NCI-H187 (cell line): ENCODE measurements at places on chromosomes 2 and 18.

DNA sequence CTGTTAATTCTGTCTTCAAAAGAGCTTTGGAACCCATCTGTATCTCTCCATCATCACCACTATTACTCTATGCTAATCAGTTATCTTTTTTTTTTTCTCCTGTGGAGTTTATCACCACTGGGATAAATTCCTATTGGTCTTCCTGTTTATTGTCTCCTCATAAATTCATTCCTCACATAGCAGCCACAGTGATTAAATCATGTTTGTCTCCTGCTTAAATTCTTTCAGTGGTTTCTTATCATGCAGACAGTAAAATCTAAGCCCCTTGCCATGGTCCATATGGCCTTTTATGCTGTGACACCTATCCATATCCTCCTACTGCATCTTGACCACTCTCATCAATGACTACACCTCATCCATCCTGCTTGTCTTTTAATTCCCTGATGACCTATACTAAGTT lies 239.8 kb upstream of the ZEB2 start:
- DNase-seq, result no peak

DNA sequence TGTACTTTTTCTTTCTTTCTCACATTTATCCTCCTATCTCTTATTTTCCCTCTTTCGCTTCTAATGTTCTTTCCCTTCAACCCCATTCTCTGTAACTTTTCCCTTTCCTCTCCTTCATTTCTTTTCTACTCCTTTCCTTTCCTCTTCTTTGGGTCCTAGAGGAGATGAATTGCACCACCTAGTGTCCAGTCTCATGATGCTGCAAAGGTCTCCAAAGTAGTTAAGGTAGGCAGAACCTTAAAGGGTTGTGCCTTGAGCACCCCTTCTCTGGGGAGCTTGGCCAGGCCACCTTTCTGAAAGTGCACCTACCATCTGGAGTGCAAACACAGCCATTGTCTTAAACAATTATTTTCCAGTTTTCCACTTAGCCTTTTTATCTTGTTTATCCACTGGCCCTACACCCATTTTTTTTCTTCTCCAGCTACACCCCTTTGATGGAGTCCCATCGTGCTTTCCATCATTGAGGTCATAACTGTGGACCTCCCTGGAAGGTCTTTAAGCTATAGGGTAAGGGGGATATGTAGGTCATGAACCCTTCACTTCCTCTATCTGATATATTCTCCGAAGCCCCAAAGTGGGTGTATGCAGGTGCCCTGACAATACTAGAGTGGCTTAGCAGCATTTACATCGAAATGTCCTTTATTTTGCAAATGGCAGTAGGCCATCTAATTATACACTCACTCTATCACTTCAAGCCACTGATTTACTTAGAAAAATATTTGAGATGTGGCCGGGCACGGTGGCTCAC lies 155.9 kb downstream of the ESCO1 start:
- DNase-seq, result no peak

DNA sequence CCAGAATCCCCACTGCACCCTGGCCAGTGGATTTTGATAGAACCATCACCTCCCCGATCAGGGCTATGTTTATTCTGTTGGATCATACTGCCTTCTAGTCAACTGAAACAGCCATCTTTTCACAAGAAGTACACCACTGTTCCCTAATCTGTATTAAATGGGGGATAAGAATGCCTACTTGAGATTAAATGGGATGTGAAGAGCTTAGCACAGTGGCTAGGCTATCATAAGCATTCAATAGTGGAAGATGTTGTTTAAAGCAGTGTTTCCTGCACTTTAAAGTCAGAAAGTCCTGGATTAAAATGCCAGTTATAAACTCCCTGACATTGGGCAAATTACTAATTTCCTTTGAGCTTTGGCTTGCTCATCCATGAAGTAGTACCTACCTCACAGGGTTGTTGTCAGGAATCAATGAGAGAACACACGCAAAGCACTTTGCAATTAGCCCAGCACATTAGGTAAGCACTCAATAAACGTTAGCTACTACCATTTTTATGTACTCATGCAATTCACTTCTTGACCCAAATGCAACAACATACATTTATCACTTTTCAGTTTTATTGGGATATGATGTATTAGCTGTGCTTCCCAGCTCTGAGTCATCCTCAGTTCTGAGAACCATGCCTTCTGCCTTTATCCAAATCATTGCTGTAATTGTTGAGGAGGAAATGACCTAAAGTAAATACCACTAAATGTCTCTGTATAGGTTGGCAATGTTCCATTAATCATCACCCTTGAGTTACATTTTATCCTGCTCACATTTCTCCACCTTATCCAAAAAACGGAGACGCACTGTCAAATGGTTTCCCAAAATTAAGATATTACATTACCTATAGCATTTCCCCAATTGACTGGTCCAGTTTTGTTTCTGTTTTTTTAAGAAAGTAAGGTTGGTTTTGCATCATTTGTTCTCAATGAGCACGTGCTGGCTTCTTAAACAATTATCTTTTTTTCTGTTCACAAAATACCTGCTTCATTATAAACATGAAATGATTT lies 2.1 kb downstream of the TMEM247 start:
- no peak for DNase-seq

- no peak for DNase-seq
Measured at GRCh38 chr18:54134053-54134452, 90.4 kb downstream of the MBD2 start.

DNA sequence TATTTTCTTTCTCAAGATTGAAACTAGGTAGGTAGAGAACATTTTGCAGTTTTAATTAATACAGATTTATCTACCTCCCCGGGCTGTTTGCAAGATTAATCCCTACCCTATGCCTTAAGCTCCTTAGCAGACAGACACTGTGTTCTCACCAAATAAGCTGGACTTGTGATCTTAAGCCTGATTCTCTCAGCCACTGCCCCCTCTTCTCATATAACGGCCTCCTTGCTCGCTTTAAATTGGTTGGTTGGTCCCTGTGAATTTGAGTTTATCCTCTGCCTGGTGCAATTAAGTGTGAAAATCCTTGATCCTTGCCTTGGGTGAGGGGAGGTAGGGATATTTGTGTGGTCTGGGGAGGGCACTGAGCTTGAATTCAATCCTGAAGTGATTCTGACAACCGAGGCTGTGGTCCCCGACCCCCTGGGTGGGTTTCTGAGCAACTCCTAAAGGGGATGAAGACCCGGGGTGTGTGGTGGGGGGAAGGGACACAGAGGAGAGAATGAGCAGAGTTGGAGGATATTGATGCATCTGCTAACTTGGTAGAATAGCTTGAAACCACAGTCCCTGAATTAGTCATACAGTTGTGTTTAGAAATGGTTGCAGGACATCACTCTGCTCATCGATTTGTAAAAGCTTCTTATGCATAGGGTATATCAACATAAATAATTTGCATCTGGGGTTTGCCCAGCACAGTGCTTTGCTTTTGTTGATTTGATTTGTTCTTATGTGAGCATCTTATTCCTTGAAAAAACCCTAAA lies 36.9 kb upstream of the NCKAP5 start:
- no peak for DNase-seq

GRCh38 chr18:31931163-31931885 lies 11.6 kb downstream of the TRAPPC8 start:
- no peak for DNase-seq

GRCh38 chr2:199907008-199907714 lies 3.9 kb upstream of the C2orf69 start:
- no peak for DNase-seq

DNA sequence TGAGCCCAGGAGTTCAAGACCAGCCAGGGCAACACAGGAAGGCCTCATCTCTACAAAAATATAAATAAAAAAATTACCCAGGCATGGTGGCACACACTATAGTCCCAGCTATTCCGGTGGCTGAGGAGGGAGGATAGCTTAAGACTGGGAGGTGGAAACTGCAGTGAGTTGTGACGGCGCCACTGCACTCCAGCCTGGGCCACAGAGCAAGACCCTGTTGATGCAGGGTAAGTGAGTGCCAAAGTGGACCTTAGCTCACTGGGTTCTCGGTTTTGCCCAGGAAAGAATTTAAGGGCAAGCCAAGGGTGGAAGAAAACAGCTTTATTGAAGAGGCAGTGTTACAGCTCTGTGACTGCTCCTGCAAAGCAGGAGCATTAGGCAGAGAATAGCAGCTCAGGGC lies 6.9 kb upstream of the ERICH2 start:
- no peak for DNase-seq

DNA sequence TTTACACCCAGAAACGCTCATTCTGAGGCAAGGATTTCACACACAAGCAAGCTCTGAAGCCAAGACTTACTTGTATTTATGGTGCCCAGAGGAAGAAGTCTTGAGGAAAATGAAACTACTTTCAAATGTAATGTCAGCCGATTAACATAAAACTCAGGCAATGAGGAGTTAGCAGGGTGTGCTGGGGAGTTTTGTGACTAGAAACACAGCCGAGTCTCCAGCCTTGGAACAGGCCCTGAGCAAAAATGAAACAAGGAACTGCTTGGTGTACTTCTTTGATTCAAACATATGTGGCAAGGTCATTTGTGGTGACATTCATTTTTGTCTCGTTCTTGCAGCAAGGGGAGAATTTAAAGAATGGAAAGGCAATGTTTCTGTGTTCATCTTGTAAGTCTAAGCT lies 4.5 kb downstream of the DYTN start:
- no peak for DNase-seq

GRCh38 chr2:80259292-80259691 lies 45.3 kb downstream of the LRRTM1 start:
- no peak for DNase-seq

DNA sequence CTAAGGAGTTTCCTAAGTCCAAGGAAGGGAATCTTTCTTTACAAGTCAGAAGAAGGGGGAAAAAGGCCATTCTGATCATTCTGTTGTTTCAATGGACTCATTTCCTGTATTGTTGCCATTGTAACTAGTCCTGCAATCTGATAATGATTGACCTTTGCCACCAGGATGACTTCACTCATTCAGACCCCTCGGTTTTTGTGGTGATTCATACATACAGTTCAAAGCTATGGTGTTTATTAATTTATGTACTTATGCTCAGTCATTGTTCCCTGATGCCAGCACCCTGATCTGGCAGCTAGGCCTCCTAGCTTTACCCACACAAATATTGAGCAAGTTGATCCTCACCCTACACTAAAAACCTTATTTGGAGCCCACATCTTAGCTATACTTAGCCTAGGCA lies 57.6 kb upstream of the ZNF519 start:
- no peak for DNase-seq
